Globus pallidus (tissue), 1 donor: ENCODE measurements at places on chromosomes 3 and 15.
A peak's percentile ranks its signal among the peaks of the same experiment; 100 is the strongest.

GRCh38 chr3:86228101-86228500, 762.8 kb downstream of the VGLL3 start:
- no peak for DNase-seq

GRCh38 chr15:65081758-65082157, 5.2 kb downstream of the KBTBD13 start:
- no peak for DNase-seq

GRCh38 chr3:31502803-31503221, 29.9 kb upstream of the STT3B start:
- DNase-seq, result no peak

DNA sequence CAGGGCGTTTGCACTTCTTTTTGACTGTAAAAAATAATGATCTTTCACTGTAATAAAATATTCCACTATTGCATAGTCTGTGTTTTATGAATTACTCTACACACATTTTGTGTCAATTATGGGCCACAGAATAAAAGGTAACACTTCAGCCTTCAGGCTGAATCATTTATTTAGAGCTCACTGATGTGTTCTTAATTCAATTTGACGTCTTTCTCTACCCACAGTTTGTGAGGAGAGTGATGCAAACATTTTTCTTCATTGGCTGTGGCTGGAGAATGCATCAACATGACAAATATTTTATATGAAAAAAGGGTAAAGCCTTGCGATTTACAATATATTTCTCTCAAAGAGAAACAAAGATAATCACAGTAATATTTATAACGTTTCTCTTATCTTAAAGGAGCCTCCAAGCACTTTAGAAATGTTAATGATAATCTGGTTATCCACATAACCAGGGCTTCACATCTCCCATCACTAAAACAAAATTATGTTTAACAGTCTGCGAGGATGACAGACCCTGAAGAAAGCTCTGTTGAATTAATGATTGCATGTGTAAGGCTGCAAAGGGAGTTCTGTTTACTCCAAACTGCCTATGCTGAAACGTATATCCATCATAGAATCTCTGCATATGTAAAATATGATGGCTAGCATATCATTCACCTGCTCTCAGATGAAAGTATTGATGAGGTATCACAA, 951.3 kb downstream of the ZPLD1 start:
- no peak for DNase-seq

DNA sequence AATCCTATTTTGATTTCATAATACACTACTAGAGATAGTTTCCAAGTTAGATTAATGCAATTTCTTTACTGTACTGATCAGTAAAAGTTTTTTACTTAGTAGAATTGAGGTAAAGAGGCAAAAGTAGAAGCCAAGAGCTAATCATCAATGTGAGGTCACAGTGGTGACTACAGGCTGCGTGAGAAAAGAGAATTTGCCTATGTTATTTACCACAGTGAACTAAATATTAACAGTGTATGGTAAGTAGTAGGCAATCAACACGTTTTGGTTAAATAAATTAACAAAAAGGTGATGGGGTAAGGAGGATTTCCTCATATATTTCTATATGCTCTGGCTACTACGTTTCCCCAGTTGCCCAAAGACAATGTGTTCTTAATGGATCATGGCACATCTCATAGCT, 202.2 kb upstream of the CMC1 start:
- DNase-seq, result no peak

- no peak for DNase-seq
These were observed 89.0 kb downstream of the BDH1 start for GRCh38 chr3:197466586-197467399.

DNA sequence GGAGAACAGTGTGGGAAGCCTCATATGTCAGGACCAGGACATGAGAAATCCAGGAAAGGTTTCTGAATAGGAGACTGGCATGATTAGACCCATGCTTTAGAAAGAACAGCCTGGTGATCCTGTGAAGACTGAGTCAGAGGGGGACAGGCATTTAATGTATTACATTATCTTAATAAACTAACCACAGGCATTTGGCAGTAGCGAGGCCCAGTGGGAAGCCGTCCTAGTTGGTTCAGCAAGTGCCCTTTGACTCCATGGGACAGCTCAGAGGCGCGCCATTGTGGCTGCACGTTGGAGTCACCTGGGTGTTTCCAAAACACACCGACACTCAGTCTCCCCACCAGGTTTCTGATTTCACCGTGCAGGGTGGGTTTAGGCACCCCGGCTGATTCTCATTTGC, 90.5 kb upstream of the DGKG start:
- no peak for DNase-seq

DNA sequence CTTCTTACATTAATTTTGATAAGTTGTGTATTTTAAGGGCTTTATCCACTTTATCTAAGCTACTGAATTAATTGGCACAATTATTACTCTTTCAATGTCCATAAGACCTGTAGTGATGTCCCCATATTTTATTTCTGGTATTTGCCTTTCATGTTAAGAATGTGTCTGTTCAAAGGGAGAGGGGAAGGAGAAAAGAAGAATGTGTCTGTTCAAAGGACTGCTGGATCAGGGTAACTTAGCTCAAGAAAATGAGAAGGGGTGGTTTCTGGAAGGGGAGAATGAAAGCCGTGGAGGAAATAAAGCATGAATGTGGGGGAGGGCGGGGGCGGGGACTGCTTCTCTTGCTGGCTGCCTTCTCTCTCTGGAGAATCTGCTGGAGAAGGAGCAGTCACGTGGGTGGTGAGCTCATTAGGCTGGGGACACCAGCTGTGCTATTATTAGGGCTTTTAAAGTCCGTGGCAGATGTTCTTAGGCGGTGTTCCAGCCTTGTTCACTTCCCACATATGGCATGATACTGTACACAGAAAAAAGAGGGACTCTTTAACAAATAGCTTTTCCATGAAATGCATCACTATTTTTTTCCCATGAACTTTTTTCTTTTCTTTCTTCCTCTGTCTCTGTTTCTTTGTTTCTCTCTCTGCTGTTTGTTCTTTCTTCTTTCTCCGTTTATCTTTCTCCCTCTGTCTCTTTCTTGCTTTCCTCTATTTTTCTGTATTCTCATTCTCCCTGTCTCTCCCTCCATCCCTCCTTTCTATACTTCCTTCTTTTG, 63.7 kb upstream of the ULK4 start:
- DNase-seq, result peak; percentile 92

DNA sequence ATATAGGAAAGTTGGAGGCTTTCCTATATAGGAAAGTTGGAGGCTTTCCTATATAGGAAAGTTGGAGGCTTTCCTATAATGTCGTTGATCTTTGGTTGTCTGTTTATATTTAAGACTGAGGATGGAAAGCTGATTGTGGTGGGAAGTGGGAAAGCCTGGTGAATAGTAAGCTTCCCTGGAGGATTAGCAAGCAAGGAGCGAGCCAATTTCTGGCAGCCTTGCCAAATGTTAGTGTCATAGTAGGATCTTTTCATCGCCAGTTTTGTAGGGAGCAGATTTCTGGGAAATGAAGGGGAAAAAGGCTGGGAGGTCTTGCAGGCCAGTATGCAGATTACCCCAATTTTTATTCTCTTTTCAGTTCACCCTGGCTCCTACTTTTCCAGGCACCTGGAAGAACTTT, 39.9 kb upstream of the CCNL1 start:
- DNase-seq, result no peak

DNA sequence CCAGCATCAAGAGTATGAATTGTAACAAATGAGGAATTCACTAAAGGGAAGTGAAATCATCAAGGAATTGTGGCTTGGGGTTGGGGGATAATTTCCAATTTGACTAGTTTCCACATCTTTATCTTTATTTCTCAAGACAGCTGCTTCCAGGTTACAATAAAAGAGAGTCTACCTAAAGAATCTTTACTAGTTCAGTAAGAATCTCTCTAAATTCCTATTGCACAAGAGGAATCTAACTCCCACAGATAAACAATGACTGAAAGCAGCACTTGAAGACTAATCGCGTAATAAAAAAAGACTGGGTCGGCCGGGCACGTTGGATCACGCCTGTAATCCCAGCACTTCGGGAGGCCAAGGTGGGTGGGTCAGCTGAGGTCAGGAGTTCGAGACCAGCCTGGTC, 194.4 kb downstream of the KBTBD8 start:
- no peak for DNase-seq

GRCh38 chr3:189794518-189794917, 163.3 kb downstream of the TP63 start:
- DNase-seq, result no peak

- DNase-seq, result no peak
These were observed 48.5 kb downstream of the RLBP1 start for GRCh38 chr15:89172921-89173320.

GRCh38 chr3:150255413-150255812, 152.7 kb upstream of the TSC22D2 start:
- peak; percentile 77 for DNase-seq
